Natural killer cell (primary cell): ENCODE measurements at places on chromosomes 6 and 20. TPM values are rescaled to one million over a fixed set of nuclear protein-coding genes. Genes with fewer than 3 reads are reported as not detected.

DNA sequence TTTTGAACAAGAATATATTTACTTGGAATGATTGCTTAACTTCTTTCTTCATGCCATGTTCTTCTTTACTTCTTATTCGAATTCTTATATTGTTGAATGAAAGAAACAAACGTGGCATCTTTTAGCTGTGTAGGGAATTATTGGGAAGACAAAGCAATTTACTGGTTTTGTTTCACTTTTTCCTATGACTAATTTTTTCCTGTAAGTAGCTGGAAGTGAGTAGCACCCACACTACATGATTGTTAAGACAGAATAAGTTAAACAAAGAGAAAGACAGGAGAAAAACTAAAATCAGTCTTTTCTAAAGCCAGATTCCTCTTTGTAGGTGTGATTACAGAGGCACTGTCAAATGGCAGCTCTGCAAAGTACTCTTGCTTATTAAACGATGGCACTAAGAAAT is 593.4 kb downstream of the EYS start:
- no peak for DNase-seq
- no peaks in the 10 kb centered on the region for H3K27me3 ChIP-seq
- H3K4me1 ChIP-seq = no peaks in the 10 kb centered on the region
- no peak overlapping the region for H3K27ac ChIP-seq

NKAIN2 gene
- total RNA-seq = 0.45 TPM

- H3K4me1 ChIP-seq = no peaks in the 10 kb centered on the region
- H3K36me3 ChIP-seq = no peaks in the 10 kb centered on the region
- no peak for DNase-seq
- H3K27me3 ChIP-seq = no peaks in the 10 kb centered on the region
- no peak overlapping the region for H3K27ac ChIP-seq
These were observed 77.9 kb upstream of the TFAP2D start for GRCh38 chr6:50635429-50635828.

GRCh38 chr6:149014631-149015534 is 268.1 kb downstream of the UST start:
- no peak for DNase-seq
- no peak overlapping the region for H3K4me3 ChIP-seq
- H3K4me1 ChIP-seq = no peaks in the 10 kb centered on the region
- H3K36me3 ChIP-seq = peaks cover 4% of the 10 kb centered on the region
- H3K27ac ChIP-seq = no peak overlapping the region

SLC22A7 gene
- total RNA-seq = not detected

DNA sequence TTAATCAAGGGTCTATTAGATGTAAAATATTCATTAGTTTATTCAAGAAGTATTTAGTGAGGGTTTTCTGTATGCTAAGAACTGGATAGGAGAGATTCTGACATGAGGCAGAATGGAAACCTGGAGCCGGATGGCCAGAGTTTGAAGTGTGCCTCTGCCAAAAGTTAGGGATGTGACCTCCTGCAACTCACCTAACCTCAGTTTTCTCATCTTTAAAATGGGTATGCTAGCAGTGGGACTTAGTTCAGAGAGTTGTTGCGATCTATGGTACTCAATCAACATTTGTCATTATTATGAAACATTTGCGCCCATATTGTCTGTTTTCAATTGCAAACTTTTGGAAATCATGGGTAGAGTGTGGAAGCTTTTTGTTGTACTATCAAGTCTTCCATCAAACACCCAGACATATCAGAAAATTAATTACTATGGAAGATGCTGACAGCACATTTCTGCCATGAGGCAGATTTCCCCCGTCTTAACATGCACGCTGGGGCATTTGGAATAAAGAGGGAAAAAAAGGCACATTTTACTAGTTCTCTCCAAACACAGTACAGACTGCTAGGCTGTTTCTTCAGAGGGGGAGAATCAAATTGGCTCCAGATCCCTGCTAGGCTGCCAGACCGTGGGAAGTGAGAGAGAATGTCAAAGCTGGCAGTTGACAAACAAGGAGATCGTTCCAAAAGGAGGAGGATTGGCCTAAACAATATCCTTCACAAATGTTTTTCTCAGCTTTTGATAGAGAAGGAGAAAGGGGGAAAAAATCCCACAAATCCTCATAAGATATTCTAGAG is 205.3 kb upstream of the TSHZ2 start:
- no peaks in the 10 kb centered on the region for H3K4me1 ChIP-seq
- no peaks in the 10 kb centered on the region for H3K36me3 ChIP-seq
- no peak overlapping the region for H3K27ac ChIP-seq

GRCh38 chr6:50145125-50145524 is 95.4 kb upstream of the DEFB112 start:
- no peaks in the 10 kb centered on the region for H3K27me3 ChIP-seq
- no peak for DNase-seq
- no peak overlapping the region for H3K27ac ChIP-seq
- H3K36me3 ChIP-seq = no peaks in the 10 kb centered on the region
- no peak overlapping the region for H3K4me3 ChIP-seq

DNA sequence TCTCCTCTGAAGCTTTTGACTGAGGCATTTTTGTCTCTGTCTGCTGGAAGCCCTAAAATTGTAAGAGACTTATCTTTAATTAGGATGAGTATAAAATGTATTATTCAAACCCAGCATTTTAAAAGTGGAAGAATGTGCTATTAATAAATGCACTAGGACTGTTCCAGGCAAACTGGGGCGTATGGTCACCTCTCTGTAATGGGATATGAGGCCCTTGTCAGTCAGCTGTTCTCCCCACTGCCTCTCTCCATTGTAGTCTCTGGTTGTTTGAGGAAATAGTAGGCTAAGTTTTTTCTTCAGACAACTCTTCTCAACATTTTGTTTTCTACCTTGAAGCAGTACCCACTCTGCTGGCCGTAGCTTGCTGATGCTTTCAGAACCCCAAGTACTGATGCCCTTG is 14.3 kb upstream of the DEF6 start:
- no peak for DNase-seq
- no peak overlapping the region for H3K4me3 ChIP-seq
- H3K27ac ChIP-seq = no peak overlapping the region
- H3K4me1 ChIP-seq = no peaks in the 10 kb centered on the region

CST1 gene
- total RNA-seq = not detected

GABBR1 gene
- total RNA-seq = 10.9 TPM

GRCh38 chr6:153959276-153959675 is 79.8 kb upstream of the OPRM1 start:
- H3K27ac ChIP-seq = no peak overlapping the region
- no peak for DNase-seq
- H3K36me3 ChIP-seq = no peaks in the 10 kb centered on the region

DNA sequence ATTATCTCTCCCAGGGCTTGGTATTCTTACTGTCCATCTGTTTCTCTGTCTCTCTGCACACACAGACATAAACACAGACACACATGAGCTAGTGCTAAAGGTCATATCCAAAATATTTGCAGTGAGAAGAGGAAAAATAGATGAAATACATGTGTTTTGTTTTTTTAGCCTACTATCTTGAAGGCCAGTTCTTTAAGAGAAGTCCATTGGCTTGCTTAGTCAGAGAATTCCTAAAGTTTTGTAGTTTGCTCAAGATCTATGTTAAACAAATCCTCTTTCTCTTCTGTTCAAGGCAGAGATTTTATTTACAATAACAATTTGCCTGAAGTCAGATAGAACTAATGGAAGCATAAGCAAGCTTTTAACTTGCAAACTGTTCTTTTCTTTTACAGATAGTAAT is 120.0 kb upstream of the AKIRIN2 start:
- H3K4me3 ChIP-seq = no peak overlapping the region
- no peaks in the 10 kb centered on the region for H3K36me3 ChIP-seq
- H3K4me1 ChIP-seq = no peaks in the 10 kb centered on the region
- no peak for DNase-seq
- no peak overlapping the region for H3K27ac ChIP-seq
- no peaks in the 10 kb centered on the region for H3K27me3 ChIP-seq

DNA sequence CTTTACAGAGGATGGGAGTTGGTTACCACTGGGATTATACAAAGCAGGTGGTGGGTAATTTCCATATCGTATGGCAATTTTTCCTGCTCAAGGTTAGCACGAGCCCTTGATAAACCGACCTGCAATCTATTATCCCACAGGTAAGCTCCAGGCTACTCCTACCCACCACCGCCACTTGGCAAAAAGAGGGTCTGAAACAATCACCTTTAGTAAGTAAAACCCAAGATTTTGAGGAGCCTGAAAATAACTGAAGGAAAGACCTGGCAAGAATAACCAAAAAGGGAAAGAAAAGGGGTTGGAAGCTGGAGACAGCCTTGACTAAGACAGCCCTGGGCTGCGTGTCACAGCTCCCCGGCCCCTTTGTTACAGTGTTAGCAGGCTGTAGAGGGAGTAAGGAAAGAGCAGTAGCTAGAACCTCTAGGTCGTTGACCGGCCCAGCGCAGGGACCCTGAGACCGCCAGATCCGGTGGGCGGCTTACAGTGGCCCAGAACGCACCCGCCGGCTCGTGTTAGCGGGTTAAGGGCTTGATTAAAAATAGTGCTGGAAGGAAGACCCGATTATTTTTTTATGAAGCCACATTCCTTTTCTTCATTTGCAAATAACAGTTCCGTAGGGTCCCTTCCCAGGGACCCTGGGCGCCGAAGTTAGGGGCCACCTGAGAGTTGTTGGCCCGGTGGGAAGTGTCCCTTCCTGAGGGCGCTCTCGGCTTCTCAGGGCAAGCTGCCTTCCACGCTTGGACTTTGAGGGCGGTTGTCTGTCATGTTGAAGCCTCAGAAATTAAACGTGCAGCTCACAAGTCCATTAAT is 30.5 kb downstream of the TFAP2B start:
- H3K27ac ChIP-seq = no peak overlapping the region
- DNase-seq = no peak
- H3K27me3 ChIP-seq = peaks cover 24% of the 10 kb centered on the region

BPIFB4 gene
- total RNA-seq = not detected

TINAG gene
- total RNA-seq = not detected

- DNase-seq = no peak
- H3K27me3 ChIP-seq = no peaks in the 10 kb centered on the region
- no peaks in the 10 kb centered on the region for H3K36me3 ChIP-seq
- H3K4me1 ChIP-seq = no peaks in the 10 kb centered on the region
- H3K4me3 ChIP-seq = no peak overlapping the region
These were observed 62.9 kb upstream of the ADGRG6 start for GRCh38 chr6:142238881-142239280.

- H3K4me3 ChIP-seq = no peak overlapping the region
- H3K27ac ChIP-seq = peak overlapping the region; percentile 2
These were observed 11.5 kb upstream of the NFATC2 start for GRCh38 chr20:51553897-51554486.

TBX18 gene
- not detected for total RNA-seq

DNA sequence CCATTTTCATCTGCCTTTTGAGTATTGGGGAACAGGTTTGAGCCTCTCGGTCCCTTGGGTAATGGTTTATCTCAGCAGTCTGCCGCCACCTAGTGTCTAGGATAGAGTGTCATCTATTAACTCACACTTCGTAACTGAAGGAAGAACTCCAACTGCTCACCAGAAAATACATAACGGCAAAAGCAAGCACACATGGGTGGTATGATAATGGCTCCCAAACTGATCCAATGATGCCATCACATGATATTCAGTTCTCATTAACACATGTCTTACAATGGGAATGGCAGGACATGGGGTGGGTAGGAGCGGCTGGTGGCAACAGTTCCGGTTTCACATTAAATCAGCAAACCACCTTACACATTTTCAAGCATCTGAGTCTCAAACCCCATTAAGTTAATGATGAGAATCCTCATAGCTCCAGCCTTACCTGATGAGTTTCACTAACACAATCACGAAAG is 110.7 kb upstream of the PHACTR1 start:
- H3K4me3 ChIP-seq = no peak overlapping the region
- no peak overlapping the region for H3K27ac ChIP-seq
- peak; percentile 60 for DNase-seq
- no peaks in the 10 kb centered on the region for H3K36me3 ChIP-seq

HLA-G gene
- 4.0 TPM for total RNA-seq

PRR18 gene
- total RNA-seq = not detected

DNA sequence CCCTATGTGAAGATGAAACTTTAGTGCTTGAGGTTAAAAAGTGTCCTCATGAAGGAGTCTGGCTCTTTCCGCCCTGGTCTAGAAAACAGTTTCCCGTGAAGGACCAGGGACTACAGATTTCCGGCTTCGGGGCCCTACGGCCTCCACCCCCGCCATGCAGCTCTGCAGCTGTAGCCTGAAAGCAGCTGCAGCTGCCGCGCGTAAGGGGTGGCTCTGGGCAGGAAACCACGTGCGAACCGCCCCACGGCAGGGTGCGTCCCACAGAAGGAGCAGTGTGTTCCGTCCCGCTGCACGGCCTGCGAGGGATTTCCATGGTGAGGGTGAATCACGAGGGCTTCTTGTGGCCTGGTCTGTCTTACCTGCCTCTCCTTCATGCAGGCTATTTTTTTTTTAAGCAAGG is 117.0 kb downstream of the ERMARD start:
- DNase-seq = peak; percentile 52
- H3K27ac ChIP-seq = peak overlapping the region; percentile 49
- no peaks in the 10 kb centered on the region for H3K36me3 ChIP-seq
- H3K27me3 ChIP-seq = no peaks in the 10 kb centered on the region
- peaks cover 26% of the 10 kb centered on the region for H3K4me1 ChIP-seq
- H3K4me3 ChIP-seq = no peak overlapping the region

DNA sequence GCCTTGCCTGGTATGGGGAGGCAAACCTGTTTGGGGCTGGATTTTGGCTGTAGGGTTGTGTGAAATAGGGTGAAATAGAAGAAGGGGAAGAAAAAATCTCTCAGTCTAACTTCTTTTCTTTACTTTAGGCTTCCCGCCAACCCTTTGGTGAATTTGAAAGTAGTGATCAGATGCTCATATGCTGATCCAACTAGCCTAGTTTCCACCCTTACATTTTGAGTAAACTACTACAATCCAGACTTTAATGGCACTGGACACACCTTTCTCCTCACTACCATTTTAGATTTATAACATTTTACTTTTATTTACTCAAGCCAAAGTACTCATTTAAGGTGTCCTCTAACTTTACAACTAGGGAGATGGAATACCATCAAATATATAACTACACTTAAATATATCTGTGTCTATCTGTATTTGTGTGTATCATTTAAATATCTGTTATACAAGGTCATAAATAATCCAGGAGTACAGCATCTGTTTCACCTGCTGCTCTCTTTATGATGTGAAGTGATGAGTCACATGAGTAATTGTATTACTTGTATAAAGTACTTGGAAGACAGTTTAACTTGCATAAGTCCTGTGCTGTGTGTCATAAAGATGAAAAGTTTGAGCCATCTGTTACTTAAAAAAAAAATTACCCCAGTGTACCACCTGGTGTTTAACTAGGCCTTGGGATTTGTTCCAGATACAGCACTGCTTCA is 172.1 kb downstream of the CDKAL1 start:
- H3K4me1 ChIP-seq = no peaks in the 10 kb centered on the region
- no peak overlapping the region for H3K4me3 ChIP-seq
- DNase-seq = no peak
- H3K27ac ChIP-seq = no peak overlapping the region
- H3K36me3 ChIP-seq = no peaks in the 10 kb centered on the region

GRCh38 chr6:22072949-22073348 is 223.9 kb downstream of the PRL start:
- DNase-seq = no peak
- no peaks in the 10 kb centered on the region for H3K27me3 ChIP-seq
- no peak overlapping the region for H3K4me3 ChIP-seq

- H3K4me3 ChIP-seq = no peak overlapping the region
- H3K27me3 ChIP-seq = no peaks in the 10 kb centered on the region
- DNase-seq = no peak
- H3K27ac ChIP-seq = no peak overlapping the region
- no peaks in the 10 kb centered on the region for H3K36me3 ChIP-seq
These were observed 15.5 kb upstream of the ZFP57 start for GRCh38 chr6:29696147-29697125.

GSTA2 gene
- not detected for total RNA-seq

GRCh38 chr6:112620812-112621569 is 273.9 kb downstream of the RFPL4B start:
- DNase-seq = no peak
- H3K4me1 ChIP-seq = no peaks in the 10 kb centered on the region
- H3K27ac ChIP-seq = no peak overlapping the region
- no peak overlapping the region for H3K4me3 ChIP-seq
- H3K36me3 ChIP-seq = no peaks in the 10 kb centered on the region
